ENCODE measurements at places on chromosomes 6 and 20.

- DNase-seq: peak; percentile 90
Observed at GRCh38 chr6:43059168-43060033, at the start of the genes KLC4 and MRPL2. KLC4 (plus strand) TSS chr6:43059631; CDS start chr6:43061336, 1,705 bp downstream. MRPL2 (minus strand) TSS chr6:43059434; CDS start chr6:43059381, 53 bp downstream.

DNA sequence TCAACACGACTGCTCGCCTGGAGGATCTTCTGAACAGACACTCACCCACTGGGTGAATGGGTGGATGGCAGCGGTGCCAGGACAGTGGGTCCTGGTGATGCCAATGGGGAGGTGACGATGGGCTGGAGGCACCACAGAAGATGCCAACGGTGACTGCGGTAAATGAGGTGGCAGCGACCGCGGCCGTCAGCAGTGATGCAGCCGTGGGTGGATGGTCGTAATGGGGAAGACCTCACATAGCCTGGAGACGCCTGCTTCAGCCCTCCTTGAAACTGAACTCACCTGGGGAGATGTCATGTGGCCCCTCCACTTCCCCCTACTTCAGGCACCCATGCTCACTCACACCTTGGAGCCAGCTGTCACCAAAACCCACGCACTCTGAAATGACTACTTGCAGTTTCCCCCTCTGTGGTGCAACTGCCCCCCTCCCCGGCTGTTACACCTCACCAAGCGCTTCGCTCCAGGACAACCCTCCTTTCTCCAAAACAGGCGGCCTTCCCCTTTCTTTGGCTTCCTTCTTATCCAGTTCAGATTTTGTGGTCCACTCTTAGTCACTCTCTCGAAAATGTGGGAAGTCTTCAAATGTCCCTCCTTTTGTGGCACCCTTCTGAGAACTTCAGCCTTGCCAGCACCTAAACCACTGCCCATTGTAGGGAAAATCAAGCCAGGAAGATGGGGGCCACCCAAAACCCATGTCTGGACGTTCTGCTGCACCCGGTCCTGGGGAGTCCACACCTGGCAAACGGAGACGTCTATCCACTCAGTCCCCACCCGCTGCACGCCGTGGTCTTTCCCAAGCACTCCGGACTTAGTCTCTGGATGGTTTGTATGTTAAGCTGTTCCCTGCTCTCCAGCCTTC lies 10.4 kb upstream of the ABHD16B start:
- DNase-seq: no peak

- no peak for DNase-seq
Observed at GRCh38 chr20:47220161-47220582, 136.3 kb downstream of the ZMYND8 start.

- no peak for DNase-seq
Observed at GRCh38 chr6:1554141-1554475, 55.6 kb upstream of the FOXC1 start.

DNA sequence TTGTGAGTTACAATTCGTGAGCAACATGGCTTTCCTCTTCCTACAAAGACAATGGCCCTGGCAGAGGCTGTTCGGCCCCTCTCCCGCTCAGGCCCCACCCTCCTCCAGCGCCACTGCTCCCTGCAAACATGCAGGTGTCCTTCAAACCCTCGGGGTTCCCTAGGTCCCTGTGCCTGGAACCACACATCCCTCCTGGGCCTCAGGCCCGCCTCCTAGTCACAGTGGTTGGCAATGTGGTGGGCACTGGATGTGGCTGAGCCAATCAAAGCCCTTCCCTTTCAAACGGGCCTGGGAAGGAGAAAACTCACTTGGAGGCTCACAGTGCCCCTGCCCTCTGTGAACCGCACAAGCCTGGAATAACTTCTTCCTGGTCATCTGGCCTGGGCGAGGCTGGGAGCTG lies 147.2 kb downstream of the TFAP2C start:
- no peak for DNase-seq

DNA sequence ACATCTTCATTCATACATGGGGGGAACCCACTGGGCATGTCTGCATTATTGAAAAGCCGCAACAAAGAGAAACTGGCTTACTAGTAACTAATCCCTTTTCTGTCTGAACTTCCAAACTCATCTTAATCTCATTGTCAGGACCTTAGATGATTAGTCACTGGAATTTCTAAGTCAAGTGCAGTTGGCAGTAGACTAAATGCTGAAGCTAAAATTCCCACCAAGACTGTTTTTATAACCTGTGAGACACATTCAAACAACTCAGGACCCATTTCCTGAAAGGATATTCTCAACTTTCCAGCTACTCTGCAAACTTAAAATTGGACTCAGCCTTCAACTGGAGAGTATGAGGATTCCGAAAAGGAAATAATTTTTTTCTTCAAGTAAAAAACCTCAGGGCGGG lies 94.8 kb upstream of the SCAF8 start:
- DNase-seq: no peak

- DNase-seq: no peak
Observed at GRCh38 chr6:101668496-101669030, 275.1 kb downstream of the GRIK2 start.

DNA sequence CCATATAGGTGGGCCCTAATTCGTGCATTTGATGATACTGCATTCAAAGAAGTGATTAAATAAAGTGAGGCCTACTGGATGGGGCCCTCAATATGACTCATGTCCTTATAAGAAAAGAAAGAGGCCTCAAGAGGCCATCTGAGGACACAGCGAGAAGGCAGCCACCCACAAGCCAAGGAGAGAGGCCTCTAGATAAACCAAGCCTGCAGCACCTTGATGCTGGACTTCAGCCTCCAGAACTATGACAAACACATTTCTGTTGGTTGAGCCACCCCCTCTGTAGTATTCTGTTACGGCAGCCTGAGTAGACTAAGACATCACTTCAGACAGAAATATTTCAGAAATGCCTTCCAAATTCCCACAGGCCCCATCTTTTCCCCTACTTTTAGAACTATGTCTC lies 82.5 kb upstream of the PLEKHG1 start:
- no peak for DNase-seq

GRCh38 chr6:17448165-17448564 lies 54.8 kb downstream of the CAP2 start:
- DNase-seq: no peak

DNA sequence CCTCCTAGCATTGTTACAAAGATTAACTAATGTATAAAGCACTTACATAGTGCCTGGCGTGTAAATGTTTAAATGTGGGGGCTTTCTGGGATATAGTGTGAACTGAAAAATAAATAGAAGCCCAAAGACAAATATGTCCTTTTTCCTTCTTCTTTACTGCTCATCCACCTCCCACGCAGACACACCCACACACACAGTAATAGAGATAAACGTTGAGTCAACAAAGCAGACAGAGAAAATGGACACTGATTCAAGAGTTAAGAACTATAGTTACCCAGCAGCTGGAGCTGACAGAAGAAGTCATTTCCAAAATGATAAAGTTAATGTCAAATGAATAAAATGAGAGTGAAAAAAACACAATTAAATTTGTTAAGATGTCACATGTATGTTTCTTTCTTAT lies 68.3 kb downstream of the FHL5 start:
- no peak for DNase-seq

GRCh38 chr6:89862698-89863097 lies 31.6 kb upstream of the GJA10 start:
- no peak for DNase-seq

GRCh38 chr6:34897130-34897529 lies 8.1 kb downstream of the ANKS1A start:
- DNase-seq: no peak

GRCh38 chr20:45347297-45347935 lies 808 bp downstream of the SDC4 start:
- DNase-seq: no peak

GRCh38 chr20:39699166-39699725 lies 737.1 kb downstream of the DHX35 start:
- no peak for DNase-seq

DNA sequence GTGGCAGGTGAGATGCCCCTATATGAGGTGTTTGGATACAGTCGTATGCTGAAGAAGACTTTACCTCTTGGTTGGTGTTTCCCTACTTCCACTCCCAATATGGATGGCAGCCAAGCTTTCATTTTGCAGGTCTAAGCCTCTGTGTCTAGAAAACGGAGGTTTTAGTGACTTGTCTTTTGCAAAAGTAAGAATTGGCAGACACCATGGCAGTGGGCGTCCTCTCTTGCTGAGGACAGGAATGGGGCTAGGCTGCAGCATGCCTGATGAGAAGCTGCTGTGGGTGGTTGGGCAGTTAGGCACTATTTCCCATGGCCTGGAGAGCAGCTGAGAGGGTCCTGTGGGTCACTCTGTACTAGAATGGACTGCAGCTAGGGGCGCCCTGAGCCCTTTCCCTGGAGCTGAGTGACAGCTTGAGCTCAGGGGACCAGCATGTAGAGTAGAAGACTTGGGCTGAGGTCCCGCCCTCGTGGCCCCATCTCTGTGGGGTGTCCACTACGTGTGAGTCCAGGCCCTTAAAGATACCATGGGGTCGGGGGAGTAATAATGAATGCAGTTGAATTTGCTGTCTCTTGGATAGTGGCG lies 127.4 kb downstream of the CDH26 start:
- no peak for DNase-seq

GRCh38 chr6:33075208-33075567 lies 602 bp upstream of the HLA-DPB1 start:
- no peak for DNase-seq

- DNase-seq: no peak
Observed at GRCh38 chr20:57868310-57868709, 158.5 kb upstream of the PMEPA1 start.

DNA sequence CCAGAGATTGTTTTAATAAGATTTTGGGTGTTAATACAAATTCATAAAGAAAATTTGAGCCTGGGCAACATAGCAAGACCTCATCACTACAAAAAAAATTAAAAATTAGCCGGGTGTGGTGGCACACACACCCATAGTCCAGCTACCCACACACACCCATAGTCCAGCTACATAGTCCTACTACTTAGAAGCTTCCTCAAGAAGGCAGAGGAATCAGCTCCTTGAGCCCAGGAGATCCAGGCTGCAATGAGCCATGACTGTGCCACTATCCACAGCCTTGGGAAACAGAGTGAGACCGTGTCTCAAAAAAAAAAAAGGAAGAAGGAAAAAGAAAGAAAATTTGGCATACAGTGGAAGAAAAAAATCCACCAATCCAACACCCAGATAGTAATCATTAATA lies 16.8 kb downstream of the SEC63 start:
- no peak for DNase-seq

DNA sequence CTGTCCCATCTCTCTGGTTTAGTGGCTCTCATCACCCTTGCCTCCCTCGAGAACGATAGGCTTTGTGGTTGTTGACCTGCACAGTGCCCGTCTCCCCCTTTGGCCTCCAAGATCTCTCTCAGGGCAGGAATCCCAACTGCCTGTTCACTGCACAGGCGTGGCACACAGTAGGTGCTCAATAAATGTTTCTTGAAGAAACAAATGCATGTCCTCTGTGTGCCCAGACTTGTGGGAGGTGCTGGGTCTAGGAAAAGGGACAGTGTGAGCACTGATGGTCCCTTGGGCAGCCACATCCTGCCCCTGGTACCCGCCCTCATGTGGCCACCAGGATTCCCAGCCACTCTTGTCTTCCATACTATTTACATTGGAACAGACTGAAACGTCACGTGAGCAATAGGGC lies 2.6 kb upstream of the BPIFB6 start:
- no peak for DNase-seq

GRCh38 chr6:133033263-133033662 lies 207.9 kb upstream of the EYA4 start:
- no peak for DNase-seq

DNA sequence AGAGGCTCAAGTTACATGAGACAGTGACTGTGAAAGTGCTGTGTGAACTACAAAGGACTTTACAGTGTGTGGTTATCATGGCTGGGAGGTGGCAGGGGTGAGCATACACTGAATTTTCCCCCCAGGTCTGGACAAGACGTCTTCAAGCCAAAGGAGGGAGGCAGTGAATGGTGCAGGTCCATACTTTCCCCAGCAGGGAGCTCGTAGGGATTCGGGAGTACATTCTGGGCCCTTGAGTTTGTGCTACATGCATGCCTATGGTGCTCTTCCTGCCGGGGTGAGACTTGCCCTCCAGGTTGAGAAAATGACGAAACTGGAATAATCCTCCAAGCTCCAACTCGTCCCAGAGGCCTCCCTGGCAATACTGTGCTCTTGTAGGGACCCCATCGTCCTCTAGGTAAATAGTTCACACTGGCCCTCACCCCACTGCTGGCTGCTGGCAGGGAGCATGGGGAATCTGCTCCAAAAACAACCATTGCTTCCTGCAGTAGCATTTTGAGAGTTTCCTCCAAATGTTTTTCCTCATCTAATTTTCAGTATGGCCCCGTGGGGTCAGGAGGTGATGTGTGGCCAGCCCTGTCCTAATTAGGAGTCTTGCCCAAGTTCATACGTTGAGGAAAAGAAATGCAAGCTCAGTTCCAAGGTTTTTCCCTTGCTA lies 57.6 kb downstream of the ZNF831 start:
- no peak for DNase-seq

DNA sequence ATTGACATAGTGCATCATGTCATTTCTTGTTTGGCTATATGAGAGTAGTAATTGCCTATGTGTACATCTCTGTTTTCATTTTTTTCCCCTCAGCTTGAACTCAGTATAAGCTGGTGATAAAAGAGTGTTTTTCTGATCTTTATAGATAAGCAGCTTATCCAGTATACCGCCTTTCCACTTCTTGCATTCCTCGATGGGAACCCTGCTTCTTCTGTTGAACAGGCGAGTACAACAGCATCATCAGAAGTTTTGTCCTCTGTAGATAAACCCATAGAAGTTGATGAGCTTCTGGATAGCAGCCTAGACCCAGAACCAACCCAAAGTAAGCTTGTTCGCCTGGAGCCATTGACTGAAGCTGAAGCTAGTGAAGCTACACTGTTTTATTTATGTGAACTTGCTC lies 32.3 kb downstream of the HSF2 start:
- no peak for DNase-seq

DNA sequence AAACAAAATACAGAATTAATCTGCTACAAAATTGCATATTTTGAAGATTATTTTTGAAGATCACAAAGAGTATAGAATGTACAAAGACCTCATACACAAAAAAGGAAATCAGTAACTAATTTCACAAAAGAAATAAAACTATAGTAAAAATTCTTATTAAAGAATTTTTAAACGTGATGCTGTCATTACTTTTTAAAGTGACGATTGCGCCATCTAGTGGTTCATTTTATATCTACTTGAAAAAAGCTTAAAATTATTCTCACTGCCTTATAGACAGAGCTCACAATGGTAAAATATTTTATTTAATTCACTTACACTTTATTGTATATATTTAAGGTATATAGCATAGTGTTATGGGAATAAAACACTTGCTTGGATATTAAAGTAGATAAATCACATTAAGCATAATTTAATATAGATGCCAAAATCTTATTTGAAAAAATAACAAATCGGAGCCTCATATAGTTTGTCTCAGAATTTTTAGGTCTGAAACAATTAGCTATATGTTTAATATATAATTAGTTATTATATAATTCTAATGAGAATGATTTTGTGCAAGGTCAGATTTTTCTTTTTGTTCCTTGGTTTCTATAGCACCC lies 128.8 kb downstream of the PHF3 start:
- DNase-seq: no peak

GRCh38 chr6:30752157-30752927 lies 8.0 kb upstream of the IER3 start:
- no peak for DNase-seq

DNA sequence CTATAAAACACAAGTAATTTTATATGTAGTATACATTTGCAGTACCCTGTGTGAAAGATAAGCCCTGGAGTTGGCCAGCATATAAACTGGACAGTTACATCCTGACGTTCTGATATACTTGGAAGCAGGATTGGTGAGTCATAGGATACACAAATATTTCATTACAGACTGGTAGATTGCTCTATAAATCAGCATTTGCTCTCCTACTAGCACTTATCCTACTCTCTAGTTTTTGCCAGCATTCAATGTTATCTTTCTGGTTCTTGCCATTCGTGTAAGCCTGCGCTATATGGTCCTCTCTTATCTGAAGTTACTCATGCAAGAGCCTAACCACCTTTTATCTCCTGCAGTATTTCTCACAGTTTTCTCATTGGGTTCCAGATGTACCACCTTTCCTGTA lies 680.2 kb upstream of the MMS22L start:
- DNase-seq: no peak

Measured in stimulated activated CD4-positive, alpha-beta T cell treated with anti-CD3 and anti-CD28 coated beads, Interleukin-1b, Interleukin-23, amount 100 ng/mL, for 1 hour (primary cell).